ENCODE measurements at places on chromosomes 12 and 14. TPM values are rescaled to one million over a fixed set of nuclear protein-coding genes. Genes with fewer than 3 reads are reported as not detected.

DNA sequence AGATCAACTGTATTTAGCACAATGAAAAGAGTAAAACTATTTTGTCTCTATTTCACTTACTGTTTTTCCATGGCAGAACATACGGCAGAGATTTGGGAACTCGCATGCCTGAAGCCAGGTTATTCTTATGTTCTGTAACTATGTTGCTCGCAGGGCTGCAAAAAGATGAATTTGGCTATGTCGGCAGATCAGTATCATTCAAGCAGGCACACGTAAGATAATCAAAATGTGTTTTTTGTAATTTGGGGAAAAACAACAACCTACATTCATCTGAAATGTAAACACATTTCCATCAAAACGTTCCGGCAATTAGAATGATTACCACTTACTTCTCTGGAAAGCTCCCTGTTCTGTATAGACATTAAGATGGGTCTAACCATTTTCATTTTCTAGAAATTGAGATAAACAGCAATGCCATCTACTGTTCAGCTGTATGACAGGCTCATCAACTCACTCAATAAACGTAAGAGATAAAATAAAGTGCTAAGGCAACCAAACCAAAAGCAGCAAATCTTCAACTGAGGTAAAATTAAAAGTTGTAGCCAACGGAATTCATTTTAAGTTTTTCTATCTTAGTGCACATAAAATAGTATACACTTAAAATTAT, 13.0 kb downstream of the GTSF1 start:
- DNase-seq = no peak

DNA sequence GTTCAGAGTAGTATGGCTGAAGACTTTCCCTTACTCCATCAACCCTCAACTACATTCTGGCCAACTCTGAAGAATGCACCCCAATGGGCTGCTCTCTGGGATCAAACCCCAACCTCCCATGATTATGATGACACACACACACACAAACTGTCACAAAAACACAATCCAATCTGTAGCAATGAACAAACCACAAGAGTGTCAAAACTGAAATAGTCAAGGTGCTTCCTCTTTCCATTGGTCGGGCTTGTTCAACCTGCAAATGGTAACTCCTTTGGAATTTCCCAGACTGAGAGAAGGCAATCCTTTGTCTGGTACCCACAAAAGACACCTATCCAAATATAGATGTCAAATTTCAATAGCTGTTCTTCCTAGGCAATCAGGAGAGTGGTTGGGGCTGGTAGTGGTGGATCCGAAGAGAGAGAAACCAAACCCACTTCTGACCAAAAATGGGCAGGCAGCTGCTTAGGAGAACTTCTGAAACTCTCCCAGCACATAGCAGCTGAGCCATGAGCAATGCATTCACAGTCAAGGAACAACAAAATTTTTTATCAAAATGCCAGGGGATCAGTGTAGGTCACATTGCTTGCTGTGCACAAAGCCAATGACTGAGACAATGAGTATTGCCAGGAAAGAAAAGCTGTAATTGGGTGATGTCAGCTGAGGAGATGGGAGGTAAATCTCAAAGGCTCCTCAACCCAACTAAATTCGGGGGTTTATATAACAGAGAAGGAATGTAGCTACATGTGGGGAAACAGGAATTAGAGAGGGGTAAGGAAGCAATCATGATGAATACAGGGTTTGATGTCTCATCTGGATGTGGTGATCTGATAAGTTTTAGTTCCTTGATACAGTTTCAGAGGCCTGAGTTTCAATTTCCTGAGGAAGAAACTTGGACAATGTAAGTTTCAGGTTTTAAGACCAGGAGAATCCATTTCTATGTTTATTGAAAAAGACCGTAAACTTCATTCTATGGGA, 191.4 kb downstream of the KITLG start:
- DNase-seq = no peak

DNA sequence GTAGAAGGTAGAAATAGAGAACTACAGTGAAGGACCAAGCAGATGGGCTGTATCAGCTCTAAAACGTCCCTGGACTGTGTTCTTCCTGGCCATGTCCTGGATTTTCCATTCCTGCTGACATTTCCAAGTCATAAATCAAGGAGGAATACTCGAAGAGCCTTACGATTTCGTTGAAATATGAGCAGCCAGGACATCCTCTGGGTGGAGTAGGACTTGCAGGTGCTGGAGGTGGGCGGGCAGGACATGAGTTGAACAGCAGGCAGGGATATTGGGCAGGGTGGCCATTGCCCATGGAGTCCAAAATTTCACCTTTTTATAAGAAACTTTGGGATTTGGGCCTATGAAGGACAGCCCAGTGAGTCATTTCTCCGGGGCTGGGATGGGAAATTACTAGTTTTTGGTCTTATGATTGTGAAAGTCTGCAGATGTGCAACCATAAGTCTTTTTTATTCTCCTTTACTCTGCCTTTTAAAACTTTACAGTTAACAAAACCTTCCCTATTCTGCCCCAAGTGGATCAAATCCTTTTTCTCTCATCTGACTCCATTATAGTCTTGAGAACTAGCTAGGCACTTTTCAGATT, 88.8 kb downstream of the TMX1 start:
- DNase-seq = no peak

- no peak for DNase-seq
Observed at GRCh38 chr14:89479802-89480201, 62.8 kb upstream of the FOXN3 start.

DNA sequence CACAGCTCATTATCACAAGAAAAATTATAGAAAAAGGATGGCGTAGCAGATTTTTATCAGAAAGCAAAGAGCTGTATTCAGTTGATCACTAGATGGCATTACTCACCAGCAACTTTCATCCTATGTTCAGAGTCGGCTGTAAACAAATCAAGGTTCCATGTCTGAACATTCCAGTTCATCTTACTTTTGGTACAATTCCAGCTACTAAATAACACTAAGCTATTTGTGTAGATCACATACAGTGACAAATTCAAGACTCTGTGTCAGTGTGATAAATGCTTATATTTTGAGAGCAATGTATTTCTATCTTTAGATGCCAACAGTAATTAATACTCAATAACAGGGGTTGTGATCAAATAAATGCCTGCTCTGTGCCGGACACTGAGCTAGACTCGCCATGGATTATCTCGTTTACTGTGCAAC, 30.1 kb downstream of the NRDE2 start:
- no peak for DNase-seq

DNA sequence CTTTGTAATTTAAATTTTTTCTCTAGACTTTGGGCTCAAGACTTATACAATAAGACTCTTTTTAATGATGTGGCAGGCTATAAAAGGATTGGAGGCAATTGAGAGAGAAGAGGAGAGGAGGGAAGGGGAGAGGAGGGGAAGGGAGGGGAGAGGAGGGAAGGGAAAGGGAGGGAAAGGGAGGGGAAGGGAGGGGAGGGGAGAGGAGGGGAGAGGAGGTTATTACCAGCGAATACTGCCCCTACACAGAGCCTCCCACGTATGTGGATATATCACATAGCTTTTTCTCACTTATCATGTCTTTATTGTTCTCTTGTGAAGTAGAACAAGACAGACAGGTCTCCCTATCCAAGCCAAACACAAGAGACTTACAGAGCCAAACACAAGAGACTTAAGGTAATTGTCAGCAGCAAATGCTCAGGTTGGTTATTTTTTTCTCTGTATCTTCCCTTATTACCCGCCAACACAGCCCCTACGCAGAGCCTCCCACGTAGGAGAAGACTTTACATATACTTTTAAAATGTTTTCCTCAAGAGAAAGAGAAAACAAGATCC, 63.1 kb downstream of the DRAM1 start:
- DNase-seq = no peak

DNA sequence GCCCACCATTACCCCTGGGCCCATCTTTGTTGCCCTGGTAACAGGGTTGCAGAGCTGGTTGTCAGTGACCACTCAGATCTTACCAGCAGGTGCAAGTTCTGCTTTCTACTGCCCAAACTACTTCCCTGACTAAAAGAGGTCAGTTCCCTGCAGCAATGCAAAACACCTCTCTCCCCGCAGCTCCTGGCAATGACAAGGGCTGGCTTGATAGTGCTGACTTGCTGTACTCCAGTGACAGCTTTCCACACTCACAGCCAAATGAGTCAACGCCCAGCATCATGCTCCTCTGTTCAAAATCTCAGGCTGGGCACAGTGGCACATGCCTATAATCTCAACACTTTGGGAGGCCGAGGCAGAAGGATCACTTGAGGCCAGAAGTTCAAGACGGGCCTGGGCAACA, 90.6 kb downstream of the CIT start:
- no peak for DNase-seq

DNA sequence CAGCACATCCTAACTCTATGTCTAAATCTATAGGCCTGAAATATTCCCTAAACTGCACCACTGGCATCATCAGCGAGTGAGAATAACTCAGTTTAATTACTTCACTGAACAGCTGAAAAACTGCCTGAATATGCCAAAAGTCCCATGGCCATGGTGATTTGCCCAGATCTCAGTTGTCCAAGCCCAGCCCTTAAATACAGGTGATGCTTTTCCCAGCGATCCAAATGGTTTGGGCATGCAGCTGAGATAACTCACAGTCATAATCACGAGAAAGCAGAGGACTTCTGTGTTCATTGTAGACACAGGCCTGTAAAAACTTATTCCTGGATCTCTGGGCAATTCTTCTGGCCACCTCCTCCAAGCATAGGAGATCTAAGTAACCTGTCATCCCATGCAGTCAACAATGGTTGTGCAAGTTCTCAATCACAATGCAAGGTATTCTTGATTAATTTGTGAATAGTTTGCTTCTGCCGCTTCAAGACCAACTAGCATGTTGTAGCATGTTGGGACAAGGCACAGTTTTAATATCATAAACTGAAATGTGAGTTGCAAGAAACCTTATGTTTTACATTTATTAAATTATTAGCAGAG, 40.5 kb downstream of the DUSP6 start:
- no peak for DNase-seq

DNA sequence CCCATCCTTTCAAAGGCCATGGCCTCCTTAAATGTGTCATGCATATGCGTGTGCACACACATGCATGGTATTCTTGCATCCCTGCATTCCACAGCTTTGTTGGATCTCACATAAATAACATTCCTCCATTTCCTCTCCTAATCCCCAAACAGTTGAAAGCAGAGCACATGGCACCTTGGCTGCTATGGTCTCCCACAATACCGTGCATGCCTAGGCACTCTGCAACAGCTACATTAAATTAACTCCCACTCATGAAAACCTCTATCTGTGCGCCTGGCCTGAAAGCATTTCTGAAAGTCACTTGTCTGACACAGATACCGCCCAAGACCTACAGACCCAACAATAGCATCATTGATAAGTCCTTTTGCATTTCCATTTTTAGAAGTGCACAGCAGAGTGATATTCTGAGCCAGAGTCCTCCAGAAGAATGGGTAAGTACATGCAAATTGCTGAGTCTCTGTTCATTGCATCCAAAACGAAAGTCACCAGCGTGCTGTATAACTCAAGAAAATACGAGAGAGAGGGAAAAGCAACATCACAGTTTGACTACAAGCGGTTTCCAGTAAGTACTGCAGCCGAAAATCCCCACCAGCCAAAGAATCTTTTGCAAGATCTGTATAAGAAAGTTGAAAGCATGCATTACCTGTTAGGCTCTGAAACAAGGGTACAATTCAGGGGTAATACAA, 436 bp downstream of the ASB2 start:
- no peak for DNase-seq

GRCh38 chr14:61677479-61677878, 17.8 kb upstream of the HIF1A start:
- no peak for DNase-seq

DNA sequence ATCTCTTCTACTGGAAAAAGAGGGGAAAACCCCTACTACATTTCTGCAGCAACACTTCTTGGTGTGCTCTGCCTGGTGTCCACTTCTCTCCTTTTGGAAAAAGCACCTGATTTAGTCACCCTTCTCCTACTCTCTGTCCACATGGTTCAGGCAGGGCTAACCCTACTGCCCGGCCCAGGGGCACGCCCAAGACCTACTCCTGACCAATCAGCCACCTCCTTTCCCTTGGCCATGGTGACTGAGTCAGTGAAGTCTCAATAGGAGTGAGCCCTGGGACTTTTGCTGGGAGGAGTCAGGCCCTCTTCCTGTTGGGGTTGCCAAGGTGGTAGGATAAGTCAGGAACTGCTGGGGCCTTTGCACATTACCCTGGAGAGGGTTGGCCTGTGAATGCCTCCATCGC, 52.5 kb upstream of the MYL2 start:
- no peak for DNase-seq

GRCh38 chr14:58972233-58973017, 216.0 kb upstream of the DAAM1 start:
- DNase-seq = no peak

DNA sequence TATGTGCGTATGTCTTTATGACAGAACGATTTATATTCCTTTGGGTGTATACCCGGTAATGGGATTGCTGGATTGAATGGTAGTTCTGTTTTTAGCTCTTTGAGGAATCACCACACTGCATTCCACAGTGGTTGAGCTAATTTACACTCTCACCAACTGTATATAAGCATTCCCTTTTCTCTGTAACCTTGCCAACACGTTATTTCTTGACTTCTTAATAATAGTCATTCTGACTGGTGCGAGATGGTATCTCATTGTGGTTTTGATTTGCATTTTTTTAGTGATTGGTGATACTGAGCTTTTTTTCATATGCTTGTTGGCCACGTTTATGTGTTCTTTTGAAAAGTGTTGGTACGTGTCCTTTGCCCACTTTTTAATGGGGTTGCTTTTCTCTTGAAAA, 49.7 kb downstream of the FRS2 start:
- DNase-seq = no peak

GRCh38 chr12:65741656-65742017, 82.6 kb upstream of the HMGA2 start:
- DNase-seq = peak; percentile 52

- no peak for DNase-seq
Observed at GRCh38 chr14:77607741-77608302, 8.6 kb downstream of the SPTLC2 start.

GRCh38 chr12:94333396-94333795, 126.3 kb downstream of the CEP83 start:
- no peak for DNase-seq

DNA sequence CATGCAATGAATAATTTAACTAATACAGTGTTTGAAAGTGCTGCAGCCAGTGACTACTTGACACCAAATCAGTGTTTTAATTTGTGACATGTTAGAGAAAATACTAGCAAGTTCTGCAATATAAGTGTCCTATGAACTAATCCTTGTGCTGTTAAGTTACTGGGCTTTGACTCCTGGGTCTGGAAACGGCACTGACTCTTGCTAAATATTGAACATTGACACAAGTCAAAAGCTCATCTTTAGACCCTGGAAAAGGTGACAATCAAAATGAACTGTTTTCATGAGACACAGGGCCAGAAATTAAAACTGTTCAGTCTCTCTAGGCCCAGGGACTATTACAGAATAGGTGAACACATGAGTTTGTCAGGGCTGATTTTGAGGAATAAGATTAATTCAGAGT, 268.1 kb downstream of the IPO8 start:
- no peak for DNase-seq

GRCh38 chr14:74856366-74856765, 19.6 kb downstream of the PROX2 start:
- no peak for DNase-seq

The ZBTB39 gene
- polyA plus RNA-seq = 12.0 TPM

The SRRM4 gene
- polyA plus RNA-seq = 0.05 TPM

The CTSG gene
- 0.46 TPM for polyA plus RNA-seq

The ZFP36L1 gene
- 273 TPM for polyA plus RNA-seq

The RERG gene
- polyA plus RNA-seq = 32.8 TPM

The ACSS3 gene
- 18.3 TPM for polyA plus RNA-seq

The NTF3 gene
- polyA plus RNA-seq = 3.5 TPM

The RNU4-1 gene
- polyA plus RNA-seq = not detected

The COL2A1 gene
- 79.4 TPM for polyA plus RNA-seq

The RIPK3 gene
- polyA plus RNA-seq = 4.3 TPM
